ENCODE measurements at places on chromosomes 12 and 14. TPM values are rescaled to one million over a fixed set of nuclear protein-coding genes. Genes with fewer than 3 reads are reported as not detected.

Gene NGDN
- 26.9 TPM for total RNA-seq

DNA sequence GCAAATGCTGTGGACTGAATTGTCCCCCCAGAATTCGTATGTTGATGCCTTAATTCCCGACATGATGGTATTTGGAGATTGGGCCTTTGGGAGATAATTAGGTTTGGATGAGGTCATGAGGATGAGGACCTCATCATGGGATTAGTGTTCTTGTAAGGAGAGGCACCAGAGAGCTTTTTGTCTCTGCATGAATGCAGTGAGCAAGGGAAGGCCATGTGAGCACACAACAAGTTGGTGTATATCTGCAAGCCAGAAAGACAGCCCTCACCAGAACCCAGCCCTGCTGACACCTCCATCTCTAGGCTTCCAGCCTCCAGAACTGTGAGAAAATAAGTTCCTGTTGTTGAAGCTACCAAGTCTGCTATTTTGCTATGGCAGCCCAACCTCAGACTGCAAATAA lies 51.9 kb upstream of the SMCO2 start:
- no peak for DNase-seq

- no peak for DNase-seq
These were observed 31.7 kb downstream of the RTRAF start for GRCh38 chr14:52020866-52021717.

DNA sequence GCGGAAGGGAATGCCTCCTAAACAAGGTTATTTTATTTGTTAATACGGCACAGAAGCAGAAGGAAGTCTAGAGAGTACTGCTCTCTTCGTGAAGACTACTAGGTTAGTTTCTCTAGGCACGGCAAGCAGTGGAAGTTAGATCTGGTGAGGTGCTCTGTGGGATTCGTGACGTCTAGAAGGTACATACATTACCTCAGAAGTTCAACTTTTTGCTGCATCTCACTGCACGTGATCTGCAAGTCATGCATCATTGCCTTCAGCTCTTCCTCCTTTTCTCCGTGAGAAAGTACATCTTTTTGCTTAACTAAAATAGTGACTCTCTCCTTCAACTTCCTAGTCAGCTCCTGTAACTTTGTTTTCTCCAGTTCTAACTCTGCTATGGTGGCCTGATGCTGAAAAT lies 74.7 kb downstream of the NIN start:
- no peak for DNase-seq

GRCh38 chr14:64444984-64445845 lies 20.1 kb upstream of the AKAP5 start:
- no peak for DNase-seq

- no peak for DNase-seq
These were observed 13.4 kb downstream of the GSG1 start for GRCh38 chr12:13090054-13090453.

- DNase-seq, result no peak
These were observed 129.3 kb upstream of the HIF1A start for GRCh38 chr14:61565836-61566536.

- no peak for DNase-seq
These were observed 977 bp downstream of the HEATR5A start for GRCh38 chr14:31419179-31419966.

- no peak for DNase-seq
These were observed 82.1 kb downstream of the KIF26A start for GRCh38 chr14:104220215-104221070.

- DNase-seq, result no peak
These were observed 91.0 kb downstream of the TBX3 start for GRCh38 chr12:114592946-114593345.

DNA sequence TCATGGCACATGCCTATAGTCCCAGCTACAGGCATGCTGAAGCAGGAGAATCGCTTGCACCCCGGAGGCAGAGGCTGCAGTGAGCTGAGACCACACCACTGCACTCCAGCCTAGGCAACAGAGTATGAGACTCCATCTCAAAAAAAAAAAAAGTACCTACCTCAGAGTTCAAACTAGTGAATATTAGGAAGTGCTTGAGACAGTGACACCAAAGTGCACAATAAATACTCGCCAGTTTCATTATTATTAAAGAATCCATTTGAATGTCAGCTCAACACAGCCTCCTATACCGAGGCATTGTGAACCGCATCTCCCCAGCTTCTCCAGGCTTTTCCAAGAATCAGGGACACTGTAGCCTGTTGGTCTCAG lies 5.0 kb downstream of the GAPDH start:
- no peak for DNase-seq

DNA sequence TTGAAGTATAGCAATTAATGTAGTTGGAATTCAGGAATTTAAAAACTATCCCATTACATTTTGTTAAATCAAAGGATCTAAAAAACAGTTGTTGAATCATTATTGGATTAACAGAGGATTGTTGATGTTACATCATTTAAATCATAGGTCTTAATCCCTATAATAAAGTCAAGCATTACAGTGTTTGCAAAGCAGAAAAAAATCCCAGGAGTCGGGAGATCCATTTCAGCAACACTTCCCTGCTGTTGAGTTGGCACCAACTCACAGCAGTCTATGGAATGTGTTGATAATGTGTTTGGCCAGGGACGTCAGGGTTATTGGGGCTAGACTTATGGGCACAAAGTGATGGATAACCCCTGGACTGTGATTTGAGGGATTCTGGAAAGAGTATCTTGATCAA lies 99.1 kb upstream of the TMTC1 start:
- DNase-seq, result no peak

- no peak for DNase-seq
These were observed 26.6 kb upstream of the TMCC3 start for GRCh38 chr12:94676922-94677321.

DNA sequence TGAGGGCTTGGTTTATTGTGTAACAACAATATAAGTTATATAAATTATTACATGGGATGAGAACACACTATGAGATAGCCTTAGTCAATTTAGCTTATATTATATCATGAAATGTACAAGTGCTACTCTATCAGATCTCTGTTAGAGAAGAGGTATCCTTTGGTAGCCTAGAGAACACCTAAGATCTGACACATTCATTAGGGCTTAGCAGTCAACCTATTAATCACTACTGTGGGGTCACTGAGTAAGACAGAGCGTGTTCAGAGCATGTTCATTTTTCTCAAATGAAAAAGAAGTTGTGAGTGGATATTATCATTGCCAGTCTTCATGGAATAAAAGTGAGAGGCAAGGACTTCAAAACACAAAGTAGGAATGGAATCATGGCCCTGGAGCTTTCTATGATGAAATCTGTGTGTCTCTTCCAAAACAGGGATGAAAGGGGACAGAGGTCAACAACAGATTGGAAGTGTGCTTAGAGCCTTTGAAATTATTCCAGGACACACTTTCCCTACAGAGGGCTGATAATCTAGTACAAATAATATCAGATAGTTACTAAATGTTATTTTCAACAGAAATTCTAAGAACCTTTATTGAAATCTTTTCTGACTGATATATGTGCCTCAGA lies 114.3 kb downstream of the SLC16A7 start:
- no peak for DNase-seq

Gene LRP1
- total RNA-seq, result 39.0 TPM

Gene EIF2S3B
- total RNA-seq, result 4.8 TPM

GRCh38 chr14:53893374-53893773 lies 63.3 kb downstream of the BMP4 start:
- DNase-seq, result no peak

DNA sequence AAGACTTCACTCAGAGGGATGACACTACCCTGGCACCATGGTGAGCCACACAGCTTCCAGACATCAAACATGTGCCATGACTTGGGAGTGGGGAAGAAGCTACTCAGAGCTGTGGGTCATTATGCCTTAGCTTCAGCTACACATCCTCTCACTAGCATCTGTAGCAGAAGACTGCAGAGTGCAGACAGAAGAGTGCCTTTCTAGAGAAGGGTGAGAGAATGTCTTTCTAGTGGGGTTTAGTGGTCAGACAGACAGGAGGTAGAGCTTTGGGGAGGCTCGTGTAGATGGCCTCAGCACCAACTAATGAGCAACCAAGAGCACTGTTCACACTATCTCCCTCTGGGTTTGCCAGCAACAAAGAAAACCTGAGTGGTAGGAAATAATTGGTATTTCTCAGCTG lies 4.9 kb upstream of the B4GALNT3 start:
- DNase-seq, result no peak

DNA sequence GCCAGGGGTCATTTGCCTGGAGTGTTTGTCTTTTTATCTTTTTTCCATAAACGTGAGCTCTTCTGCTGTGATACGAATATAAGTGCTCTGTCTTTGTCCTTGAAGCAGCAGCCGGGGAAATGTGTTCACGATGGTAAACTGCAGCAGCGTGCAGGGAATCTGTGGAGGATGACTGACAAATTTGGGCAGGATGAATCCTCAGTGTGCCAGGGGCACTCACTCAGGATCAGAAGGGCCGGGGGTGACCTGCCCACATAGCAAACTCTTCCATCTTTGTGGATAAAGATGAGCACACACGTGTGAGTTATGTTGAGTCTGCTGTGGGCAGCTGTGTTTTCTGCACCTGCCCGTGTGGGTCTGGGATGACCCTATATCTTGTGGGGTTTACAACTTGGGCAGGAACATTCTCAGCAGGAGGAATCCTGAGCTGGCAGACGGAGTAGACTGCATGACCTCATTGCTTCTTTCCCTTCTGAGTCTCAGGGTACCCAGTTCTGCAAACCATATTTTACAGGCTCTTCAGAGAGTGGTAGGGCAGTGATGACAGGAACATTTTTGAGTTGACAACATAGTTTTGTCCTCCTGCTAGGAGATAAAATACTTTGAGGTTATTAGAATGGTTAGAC lies 711 bp downstream of the ANO4 start:
- DNase-seq, result no peak

DNA sequence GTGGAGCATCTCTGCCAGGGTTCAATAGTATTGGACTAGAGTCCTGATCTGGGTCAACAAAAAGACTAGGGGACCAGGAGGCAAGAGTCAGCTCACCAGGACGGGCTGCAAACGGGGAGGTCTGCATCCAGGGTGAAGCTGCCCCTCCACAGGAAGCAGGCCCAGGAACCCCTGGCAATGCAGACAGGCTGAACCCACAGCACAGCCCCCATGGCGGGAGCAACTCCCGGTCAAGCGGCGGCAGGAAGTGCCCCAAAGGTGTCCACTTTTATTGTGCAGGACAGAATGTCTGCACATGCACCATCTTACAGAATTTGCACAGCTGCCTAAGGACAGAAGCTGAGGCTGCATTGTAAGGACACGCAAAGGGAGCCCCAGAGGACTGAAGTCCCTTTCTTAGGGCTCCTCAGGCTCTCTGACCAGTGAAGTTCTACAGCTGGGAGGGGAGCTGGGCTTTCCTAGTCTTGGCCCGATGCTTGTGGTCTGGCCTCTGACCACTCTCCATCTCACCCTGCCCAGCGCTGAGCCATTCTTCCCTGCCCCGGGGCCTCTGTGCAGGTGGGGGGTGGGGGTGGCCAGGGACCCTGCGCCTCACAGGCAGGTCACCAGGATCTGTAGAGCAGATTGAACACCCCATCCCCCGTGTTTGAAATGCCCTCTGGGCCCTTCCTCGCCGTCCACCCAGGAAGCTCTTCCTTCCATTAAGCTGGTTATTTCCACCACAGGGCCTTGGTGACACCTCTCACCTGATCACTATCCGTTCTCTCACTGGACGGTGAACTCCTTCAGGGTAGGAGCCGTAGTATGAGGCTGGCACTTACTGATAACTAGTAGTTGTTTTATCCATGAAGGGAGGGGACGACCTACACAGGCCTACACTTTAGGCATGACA lies 75.9 kb downstream of the NINJ2 start:
- DNase-seq, result no peak

- DNase-seq, result no peak
These were observed 13.0 kb downstream of the WASHC4 start for GRCh38 chr12:105120551-105120950.

- no peak for DNase-seq
These were observed 64.5 kb downstream of the TMTC3 start for GRCh38 chr12:88206601-88207000.

- DNase-seq, result no peak
These were observed 47.7 kb downstream of the MVK start for GRCh38 chr12:109621211-109621694.

GRCh38 chr12:571795-572531 lies 91.3 kb downstream of the NINJ2 start:
- peak; percentile 78 for DNase-seq

Gene RNASE1
- not detected for total RNA-seq

Gene ZDHHC22
- total RNA-seq, result not detected

GRCh38 chr12:91400271-91400670 lies 217.7 kb upstream of the DCN start:
- DNase-seq, result no peak

DNA sequence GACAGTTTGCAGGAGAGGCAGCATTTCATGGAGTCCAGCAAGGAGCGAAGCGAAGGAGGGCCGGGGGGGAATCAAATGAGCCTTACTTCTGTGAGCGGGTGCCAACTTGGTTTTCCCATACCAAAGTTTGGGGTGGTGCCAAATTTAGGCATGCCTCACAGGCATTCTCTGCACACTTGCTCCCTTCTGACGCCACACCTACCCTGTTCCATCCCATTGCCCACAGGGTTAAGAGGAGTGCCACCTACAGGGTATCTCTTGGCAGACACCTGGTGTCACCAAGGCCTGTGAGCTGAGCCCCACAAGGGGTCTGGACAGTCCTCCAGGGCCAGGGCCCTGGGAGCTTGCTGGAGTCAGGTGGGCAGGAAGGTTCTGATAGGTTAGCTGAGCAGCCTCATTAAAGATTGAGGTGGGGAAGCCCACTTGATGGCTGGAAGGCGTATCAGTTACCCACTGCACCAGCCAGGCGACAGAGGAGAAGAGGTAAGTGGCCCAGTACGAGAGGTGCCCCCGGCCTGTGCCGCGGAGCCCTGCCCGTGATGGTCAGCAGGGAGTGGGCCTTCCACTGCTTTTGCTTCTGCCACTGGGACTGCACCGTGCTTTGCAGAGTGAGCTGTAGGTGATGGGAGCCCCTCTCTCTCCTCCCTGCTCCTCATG lies 45.2 kb downstream of the DEGS2 start:
- DNase-seq, result no peak

Gene RHOJ
- not detected for total RNA-seq

Gene SMCO2
- not detected for total RNA-seq

GRCh38 chr14:76330411-76331327 lies 45.3 kb upstream of the ESRRB start:
- DNase-seq, result no peak

DNA sequence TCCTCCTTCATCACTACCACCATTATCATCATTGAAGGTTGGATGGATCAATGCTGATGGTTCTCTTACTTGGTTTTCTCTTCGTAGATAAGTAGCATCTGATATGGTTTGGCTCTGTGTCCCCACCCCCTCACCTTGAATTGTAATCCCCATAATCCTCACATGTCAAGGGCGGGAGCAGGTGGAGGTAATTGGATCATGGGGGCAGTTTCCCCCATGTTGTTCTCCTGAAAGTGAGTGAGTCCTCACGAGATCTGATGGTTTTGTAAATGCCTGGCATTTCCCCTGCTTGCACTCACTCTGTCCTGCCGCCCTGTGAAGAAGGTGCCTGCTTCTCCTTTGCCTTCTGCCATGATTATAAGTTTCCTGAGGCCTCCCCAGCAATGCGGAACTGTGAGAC lies 172.4 kb upstream of the PWP1 start:
- no peak for DNase-seq

- no peak for DNase-seq
These were observed 12.4 kb upstream of the PCNX1 start for GRCh38 chr14:70894868-70895267.

GRCh38 chr14:32710731-32711680 lies 227.7 kb upstream of the NPAS3 start:
- no peak for DNase-seq

GRCh38 chr12:79961411-79961810 lies 26.5 kb upstream of the PPP1R12A start:
- no peak for DNase-seq

GRCh38 chr12:42735861-42736361 lies 146.4 kb upstream of the PRICKLE1 start:
- no peak for DNase-seq

Measured in MG63 (cell line).